Vagina (tissue), 2 donors: ENCODE measurements at places on chromosomes 1 and 21. TPM values are rescaled to one million over a fixed set of nuclear protein-coding genes. Genes with fewer than 3 reads are reported as not detected.

Gene DIRAS3
- 2.0 TPM for total RNA-seq

DNA sequence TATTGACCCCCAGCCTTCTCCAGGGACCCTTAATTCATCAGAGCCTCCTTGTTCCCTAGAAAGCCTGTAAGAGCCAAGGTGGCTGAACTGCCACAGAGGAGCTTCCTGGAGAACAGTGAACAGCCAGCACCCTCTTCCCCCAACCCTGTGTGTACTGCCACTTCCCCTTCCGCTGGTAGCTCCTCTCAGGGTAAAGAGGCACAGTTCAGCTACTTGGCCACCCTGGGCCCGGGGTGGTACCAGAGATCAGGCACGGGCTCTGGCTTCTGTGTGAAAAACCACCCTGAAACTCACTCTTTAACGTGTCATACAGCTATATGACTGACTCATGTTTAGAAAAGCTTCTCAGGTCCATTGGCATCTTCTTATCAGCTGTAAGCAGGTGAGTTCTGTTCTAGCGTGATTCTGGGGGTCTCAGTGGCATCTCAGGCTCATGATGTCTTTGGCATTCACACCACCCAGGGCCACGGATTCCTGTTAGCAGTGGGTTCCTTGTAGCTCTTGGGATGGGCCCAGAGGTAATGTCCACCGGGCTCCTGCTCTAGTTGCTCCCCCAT, 22.4 kb downstream of the ARMH1 start:
- DNase-seq, result no peak

DNA sequence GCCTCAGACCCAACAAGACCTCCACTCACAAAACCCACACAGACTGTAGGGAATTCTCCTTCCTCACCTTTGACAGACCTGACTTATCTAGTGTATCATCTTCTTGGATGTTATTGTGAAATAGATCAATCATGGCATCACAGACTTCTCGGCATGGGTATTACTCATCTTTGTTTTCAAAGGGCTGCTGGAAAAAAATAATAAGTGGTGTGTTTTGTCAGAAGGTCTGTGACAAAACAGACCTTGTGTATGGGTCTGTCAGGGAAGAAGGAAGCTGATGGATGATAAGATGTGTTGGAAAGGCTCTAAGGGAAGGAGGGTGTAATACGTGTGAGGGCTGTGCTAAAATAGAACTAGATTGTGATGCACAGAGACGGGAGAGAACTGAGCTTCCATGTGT, 13.9 kb upstream of the S100A7 start:
- no peak for DNase-seq

Gene TTC24
- not detected for total RNA-seq

DNA sequence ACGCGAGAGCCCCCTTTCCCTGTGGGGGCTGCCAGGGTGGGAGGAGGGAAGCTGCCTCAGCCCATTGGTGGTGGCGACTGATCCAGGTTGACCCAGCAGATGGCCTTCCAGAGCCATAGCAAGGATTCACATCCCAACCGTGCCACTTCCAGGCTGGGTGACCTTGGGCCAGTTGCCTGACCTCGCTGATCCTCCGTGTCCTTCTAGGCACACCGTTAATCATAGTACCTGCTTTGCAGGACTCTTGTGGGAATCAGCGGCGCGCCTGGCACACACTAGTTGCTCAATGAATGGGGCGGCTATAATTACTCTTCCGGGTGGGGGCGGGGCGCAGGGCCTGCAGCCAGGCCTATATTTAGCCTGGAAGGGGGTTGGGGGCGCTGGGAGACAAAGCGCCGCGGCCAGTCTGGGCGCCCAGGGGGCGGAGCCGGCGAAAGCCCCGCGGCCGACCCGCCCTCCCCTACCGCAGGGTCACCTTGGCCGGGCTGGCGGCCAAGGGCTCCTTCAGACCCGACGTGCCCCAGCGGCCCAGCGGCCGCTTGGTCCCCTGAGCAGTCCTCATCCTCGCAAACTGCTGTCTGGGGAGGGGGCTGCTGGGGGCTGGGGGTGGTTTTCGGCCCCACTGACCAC, 5.1 kb downstream of the HSPB7 start:
- DNase-seq, result no peak

DNA sequence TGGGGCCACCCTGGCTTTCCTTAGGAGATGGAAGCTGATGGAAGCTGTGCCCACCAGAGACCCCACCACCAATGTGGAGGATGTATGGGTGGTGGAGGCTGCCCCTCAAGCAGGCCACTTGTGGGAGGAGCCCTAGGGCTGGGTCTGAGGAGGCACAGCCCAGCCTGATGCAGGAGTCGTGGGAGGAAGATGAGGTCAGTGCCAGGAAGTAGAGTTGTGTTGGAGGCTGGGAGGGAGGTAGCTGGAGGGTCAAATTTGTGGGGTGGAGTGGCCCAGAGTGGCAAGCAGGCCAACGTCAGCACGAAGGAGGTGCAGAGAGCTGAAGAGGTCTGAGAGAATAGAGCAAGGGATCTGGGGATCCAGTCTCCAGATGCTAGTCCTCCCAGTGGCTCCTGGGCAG, 119.0 kb upstream of the USP24 start:
- DNase-seq, result no peak

GRCh38 chr1:52674497-52675384, 23.4 kb downstream of the COA7 start:
- DNase-seq, result no peak

DNA sequence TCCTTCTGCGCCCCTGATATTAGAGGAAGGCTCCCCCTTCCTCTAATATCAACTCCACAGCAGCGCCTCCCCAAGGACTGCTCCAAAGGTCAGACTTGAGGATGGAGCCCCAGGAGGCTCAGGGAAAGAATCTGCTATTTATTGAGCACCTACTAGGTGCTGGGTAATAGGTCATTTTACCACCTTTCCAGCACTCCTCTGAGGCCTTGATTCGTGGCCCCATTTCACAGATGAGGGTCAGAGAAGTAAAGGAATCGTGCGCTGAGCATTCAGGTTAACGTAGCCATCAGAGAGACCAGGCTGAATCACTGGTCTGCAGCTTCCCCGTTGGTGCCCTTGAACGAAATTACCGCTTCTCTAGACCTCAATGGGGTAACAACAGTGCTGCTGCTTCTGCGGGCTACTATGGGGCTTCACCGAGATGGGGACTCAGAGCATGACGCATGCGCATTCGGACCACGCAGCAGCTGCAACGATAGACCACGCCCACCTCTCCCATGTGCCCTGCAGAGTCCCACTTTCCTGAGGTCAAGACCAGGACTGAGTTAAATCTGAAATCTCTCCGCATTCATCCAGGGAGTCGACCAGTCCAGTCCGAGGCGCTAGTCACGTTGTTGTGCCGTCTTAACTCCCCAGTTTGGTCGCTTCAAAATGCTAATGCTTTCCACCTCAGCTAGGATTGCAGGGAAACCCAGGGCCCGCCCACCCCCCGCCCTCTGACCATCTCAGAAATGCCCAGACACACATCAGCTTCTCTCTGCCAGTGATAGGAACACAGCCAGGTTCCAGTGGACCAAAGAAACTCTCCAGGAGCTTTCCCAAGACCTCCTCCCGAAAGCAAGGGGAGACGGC, 12.9 kb downstream of the CAMK2N1 start:
- DNase-seq, result no peak

DNA sequence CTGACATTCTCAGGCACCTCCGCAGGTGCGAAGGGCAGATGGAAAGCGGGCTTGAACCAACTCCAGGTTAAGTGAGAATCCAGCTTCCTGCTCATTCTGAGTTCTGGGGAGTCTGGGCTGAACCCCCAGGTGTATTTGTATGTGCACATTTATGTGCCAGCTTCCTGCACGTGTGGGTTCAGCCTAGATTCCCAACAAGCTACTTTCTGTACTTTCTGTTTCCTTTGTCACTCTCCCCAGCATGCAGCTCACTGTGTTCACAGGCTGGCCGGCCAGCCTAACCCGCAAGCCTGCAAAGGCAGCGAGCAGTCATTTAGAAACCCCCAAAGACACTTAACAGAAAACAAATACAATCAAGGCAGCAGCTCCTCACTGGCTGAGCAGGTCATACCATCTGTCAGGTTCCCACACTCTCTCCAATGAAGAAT, 1.3 kb upstream of the IL19 start:
- DNase-seq, result no peak

GRCh38 chr1:202113690-202114300, 8.9 kb upstream of the GPR37L1 start:
- DNase-seq, result no peak

DNA sequence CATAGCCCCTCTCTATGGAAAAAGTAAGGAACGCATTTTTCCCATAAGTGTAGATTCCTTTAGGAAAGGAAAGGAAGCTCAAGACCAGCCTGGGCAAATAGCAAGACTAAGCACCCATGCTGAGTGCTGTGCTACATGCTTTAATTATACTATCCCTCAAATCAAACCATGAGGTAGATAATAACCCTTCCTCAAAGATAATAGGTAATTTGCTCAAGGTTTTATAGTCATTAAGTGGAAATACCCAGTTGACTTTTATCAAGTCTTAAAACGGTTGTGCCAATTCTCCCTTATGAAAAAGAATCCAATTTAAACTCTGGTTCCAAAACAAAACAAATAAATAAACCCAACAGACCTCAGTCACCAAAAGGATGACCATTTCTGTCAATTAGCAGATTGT, 3.4 kb downstream of the KIAA0319L start:
- DNase-seq, result no peak
